Uterine smooth muscle cell (primary cell): ENCODE measurements at places on chromosomes 13 and 19. TPM values are rescaled to one million over a fixed set of nuclear protein-coding genes. Genes with fewer than 3 reads are reported as not detected.

Gene RPL28
- total RNA-seq = 393 and 410 TPM in 2 replicates

Gene LRRC8E
- 9.2 and 10.7 TPM in 2 replicates for total RNA-seq

Gene SIGLEC8
- not detected in 2 replicates for total RNA-seq

Gene DUXA
- not detected in 2 replicates for total RNA-seq

Gene SLC6A16
- total RNA-seq = under 0.01 TPM in 2 replicates

Gene EFNB2
- total RNA-seq = 2.2 and 4.1 TPM in 2 replicates

Gene LCP1
- total RNA-seq = 2.7 and 4.7 TPM in 2 replicates

Gene SIGLECL1
- not detected in 2 replicates for total RNA-seq

Gene IZUMO2
- not detected in 2 replicates for total RNA-seq

Gene ASF1B
- 7.2 and 24.0 TPM in 2 replicates for total RNA-seq

Gene TINCR
- total RNA-seq = 0.12 and 0.22 TPM in 2 replicates

Gene ELANE
- not detected in 2 replicates for total RNA-seq

Gene SRRM5
- total RNA-seq = not detected in 2 replicates

Gene ZNF681
- 0.50 and 0.77 TPM in 2 replicates for total RNA-seq
